ENCODE measurements at places on chromosomes 7 and 10.
A peak's percentile ranks its signal among the peaks of the same experiment; 100 is the strongest.

DNA sequence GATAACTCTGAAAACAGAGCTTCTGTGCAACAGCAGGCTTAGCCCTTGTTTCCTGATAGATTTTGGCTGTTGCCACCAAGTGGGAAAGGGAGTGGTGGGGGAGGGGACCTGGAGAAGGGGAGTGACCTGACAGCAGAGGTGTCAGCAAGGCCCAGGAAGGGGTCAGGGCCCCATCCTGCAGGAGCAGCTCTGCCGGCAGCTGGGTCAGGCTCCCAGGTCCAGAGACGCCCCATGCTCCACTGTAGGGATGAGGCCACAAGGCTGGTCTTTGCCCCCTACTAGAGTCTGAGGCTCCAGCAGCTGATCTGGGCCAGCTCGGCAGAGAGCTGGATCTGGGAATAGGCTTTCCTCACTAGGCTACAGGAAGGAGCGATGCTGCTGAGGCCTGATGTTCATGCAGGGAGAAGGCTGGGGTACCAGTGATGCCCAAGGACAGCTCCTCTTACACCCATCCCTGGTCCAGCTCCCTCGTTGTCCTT is 44.0 kb upstream of the ZMIZ1 start:
- no peak for DNase-seq

DNA sequence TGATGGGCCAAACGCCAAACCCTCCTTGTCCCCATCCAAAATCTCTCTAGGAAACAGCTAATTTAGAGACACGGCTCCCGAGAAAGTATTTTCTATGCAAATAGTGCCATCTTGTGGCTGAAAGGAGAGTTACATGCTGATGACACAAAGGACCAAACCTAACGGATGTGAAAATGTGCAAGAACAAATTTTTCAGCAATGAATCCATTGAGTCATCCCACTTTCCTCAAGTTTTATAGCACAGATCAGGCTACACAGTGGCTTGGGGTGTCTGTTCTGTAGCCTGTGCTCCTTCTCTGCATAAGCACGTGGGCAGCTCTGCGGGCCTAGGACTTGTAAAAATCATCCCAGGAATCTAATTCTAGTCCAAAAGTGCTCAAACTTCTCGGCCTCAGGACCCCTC is 154.8 kb upstream of the PRR15 start:
- DNase-seq, result peak; percentile 84

- DNase-seq, result no peak
Observed at GRCh38 chr10:80025281-80025680, 53.2 kb upstream of the TMEM254 start.

GRCh38 chr10:28558923-28559508 is 26.1 kb downstream of the WAC start:
- DNase-seq, result no peak
